ENCODE measurements at places on chromosomes 7 and 10. TPM values are rescaled to one million over a fixed set of nuclear protein-coding genes. Genes with fewer than 3 reads are reported as not detected.

DNA sequence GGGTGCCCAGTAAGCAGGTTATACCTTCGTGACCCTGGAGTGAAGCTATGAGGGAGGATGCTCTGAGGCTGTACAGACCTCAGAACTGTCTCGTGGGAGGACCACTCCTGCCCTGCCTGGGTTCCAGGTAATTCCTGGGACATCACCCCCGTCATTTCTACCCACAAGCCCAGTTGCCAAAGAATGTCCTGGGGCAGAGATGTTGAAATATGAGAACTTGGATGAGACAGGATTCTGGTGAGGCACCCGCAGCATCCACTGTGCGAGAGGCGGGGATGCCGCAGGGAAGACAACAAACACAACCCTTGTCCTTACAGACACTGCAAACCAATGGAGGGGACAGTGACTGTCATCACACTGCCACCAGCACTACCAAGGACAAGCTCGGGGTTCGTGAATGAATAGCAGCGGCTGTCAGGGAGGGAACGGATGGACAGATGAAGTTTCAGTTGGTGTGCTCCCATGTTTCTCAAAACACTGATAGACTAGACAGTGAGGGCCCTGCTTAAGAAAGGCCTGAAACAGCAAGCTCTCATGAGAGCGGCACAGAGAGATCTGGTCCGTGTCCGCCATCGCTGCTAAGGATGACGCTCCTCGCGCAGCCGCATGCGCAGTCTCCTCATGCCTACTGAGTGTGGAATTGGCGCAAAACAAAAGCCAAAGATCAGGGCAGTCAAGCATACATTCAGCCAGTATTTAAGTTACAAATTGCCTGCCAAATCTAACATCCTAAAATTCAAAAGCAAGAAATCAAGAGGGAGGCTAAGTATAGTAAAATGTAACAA lies 82.0 kb upstream of the RHEB start:
- DNase-seq = no peak

Gene SKAP2
- 41.8 TPM for total RNA-seq

GRCh38 chr10:132101529-132101928 lies 35.8 kb downstream of the JAKMIP3 start:
- peak; percentile 7 for DNase-seq

GRCh38 chr10:943334-944033 lies 12.0 kb upstream of the LARP4B start:
- no peak for DNase-seq

- DNase-seq = no peak
Observed at GRCh38 chr10:71737001-71737833, 17.6 kb upstream of the C10orf105 start.

Gene GBX1
- total RNA-seq = not detected

Gene TET1
- total RNA-seq = 0.21 TPM

DNA sequence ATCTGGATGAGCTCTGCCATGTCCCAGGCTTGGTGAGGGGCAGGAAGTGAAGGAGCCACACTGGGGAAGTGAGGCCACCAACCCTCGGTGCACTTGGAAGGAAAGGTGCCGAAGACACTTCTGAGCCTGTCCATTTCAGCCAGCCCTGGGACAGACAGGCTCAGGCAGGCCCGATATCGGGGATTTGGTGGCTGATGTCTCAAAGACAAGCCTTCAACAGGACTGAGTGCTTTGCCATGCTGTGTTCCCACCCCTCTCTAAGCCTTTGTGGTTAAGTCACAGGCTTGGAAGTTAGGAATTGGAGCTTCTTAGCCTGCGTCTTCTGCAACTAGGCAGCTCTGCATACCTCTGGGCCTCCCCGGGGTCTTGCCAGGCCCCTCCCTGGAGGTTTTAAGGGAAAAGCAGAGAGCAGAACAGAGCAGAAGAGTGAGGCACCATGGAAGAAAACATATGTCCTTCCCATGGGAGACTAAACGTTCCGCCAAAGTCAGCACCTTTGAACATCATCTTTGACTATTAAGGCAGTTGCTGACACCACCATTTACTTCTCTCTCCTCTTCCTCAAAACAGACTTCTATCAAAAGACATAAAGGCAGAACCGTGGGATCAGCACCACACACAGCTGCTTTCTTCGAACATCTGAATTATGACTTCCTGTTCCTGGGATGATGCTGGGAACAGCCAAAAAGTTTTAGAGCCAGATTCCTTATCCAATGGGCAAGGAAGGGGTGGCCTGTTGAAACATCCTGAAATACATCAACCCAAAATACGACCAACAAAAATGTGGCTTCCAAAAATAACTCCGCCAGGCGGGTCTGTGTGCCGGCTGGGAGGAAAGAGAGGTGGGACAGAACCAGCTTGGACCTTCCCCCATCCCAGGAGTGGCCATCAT lies 71.8 kb downstream of the AFAP1L2 start:
- DNase-seq = no peak

DNA sequence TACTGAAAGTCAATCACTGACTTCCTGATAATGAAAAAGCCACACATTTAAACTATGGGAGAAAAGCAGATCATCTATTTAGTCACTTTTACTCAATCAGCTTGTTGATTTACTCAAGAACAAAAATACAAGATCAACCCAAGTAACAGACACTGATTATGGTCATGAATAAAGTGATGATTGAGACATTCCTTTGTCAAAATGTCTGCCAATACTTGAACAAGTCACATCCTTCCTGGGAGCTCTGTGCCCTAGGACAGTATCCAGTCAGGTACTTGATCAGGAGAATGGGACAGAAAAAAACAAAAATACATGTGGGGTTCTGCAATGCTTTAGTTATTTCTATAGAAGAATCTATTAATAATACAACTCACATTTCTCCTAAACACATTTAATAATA lies 150.0 kb upstream of the NEBL start:
- DNase-seq = no peak
